Pulmonary artery endothelial cell (primary cell): ENCODE measurements at places on chromosomes 16 and 17. TPM values are rescaled to one million over a fixed set of nuclear protein-coding genes. Genes with fewer than 3 reads are reported as not detected.

DNA sequence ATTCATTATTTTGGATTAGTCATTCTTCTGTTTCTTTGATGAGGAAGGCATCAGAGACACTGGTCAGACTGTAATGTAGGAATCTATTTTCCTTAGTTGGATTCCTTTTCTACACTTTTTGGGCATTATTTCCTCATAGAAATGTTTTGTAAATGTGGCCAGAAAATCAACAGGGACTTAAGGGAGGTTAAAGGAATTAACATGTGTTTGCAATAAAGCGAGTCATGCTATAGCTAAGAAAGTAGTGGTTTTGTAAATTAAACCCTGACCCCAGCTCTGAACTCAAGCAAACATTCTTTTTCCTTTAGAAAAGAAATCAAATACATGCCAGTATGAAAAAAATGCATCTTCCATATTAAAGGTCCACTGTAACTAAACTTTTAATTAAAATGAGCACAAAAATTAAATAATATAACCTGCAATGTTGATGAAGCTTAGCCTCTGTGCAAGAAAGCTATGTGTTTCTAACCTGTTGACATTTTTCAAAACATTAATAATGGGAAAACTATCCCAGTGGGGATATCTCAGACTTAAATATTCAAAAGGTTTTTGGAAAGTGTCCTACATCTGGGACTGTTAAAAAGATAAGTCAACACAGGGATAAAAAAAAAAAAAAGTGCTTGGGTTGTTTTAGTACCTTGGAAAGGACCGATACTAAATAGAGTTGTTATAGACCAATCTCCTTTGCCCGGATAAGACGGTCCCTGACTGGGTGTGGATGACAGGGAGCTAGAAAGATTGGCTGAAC lies 428.0 kb downstream of the CA10 start:
- DNase-seq, result no peak

GRCh38 chr17:4948166-4948930 lies at the start of gene PFN1:
TSS of gene PFN1 (minus strand) at chr17:4948530. CDS start at chr17:4948394, 136 bp downstream.
- no peak for DNase-seq

DNA sequence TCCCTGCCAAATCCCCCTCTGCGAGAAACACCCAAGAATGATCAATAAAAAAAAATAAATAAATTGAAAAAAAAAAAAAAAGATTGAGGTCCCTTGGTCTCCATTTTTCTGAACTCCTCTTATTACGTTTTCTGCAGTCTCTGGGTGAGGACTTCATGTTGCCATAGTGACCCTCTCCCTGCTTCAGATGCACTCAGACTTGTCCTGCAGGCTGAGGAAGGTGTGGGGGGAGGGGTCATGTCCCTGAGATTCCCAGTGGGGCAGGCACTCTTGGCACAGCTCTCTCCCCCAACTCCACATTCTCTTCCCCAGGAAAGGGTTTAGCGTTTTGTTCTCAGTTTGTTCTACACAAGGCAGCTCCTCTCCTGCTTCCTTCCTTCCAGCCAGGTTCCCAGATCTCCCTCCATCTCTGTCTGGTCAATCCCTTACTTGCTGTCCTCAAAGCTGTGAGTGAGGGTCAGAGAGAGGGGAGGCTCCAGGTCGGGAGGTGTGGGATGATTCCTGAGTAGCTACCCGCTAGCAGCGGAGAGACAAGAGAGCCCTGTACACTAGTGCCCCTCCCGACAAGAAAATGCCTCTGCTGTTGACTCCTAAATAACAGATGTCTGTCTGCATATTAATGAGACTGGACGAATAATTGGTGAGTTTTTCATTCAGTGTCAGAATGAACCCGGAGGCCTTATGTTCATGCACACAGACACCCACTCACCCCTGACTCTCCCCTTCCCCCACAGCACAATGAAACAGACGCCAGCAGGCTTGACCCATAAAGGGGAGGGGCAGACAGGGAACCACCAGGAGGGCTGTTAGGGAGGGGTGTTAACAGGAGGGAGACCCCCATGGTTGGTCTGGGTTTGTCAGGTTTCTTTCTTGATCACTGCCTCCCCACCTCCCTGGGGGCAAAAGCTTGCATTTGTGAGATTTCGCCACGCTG lies 9.2 kb downstream of the RND2 start:
- DNase-seq, result no peak

DNA sequence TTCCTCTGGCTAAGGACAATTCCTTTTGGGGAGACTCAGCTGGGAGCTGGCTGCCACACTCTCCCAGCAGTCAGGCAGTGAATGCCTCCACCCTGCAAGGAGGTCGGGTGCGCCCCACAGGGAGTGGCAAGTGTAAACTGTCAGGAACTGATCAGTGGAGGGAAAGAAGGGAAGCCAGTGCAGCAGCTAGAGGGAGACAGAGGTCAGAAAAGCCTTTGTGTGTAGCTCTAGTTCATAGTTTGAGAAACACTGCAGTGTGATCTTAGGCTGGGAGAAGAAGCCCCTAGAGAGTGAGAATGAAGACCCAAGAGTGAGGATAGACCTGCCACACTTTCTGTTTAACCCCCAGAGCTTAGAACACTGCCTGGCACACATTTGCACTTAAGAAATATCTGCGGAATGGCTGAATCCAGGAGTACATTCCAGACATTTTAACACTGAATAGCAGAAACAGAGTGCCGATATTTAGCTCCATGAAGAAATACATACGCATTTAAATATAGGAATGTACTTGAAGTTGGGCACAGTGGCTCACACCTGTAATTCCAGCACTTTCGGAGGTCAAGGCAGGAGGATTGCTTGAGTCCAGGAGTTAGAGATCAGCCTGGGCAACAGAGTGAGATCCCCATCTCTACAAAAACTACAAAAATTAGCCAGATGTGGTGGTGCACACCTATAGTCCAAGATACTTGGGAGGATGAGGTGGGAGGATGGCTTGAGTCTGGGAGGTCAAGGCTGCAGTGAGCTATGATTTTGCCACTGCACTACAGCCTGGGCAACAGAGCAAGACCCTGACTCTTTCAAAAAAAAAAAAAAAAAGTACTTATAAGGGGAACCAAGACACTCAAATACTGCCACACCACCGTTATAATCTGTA lies 11.1 kb upstream of the SLC5A11 start:
- no peak for DNase-seq

HAS3 gene
- 1.1 and 4.1 TPM in 2 replicates for total RNA-seq

DNA sequence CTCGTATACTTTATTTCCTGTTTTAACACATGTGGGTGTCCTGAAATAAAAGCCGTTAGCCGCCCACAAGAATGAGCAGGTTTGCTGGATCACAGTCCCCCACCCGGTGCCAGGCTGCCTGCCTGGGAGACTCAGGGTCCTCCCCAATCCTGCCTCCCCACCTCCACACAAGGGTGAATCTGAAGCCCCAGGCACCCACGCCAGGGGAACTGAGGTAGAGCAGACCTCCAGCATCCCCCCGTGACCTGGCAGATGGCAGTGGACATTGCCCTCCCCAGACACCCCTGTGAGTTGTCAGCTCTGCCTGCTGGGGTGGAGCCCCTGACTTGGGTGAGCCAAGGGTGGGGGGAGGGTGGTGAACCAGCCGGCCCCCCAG lies 114.8 kb downstream of the METRNL start:
- DNase-seq, result no peak

DNA sequence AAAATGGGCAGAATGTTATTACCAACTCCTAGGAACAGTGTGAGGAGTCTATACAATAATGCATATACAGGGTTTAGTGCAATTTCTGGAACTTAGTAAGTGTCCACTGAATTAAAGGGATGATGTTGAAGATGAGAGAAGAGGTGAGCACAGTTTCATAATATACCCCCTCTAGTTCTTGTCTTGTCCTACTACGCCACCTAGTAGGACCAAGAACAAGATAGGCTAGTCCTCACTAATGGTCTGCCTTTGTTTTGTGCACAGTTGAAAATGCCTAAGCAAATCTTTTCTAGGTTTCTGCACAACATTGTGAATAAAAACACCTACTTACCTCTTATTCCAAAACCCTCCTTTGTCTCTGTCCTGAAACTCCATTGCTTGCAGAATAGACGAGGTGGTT lies 670.2 kb downstream of the CDH8 start:
- no peak for DNase-seq

GRCh38 chr17:58224315-58224714 lies 5.3 kb upstream of the MKS1 start:
- DNase-seq, result no peak

TERB1 gene
- total RNA-seq, result 0.07 TPM in 1 of 2 replicates, not detected in the other

- no peak for DNase-seq
These were observed 743.6 kb downstream of the KCNJ2 start for GRCh38 chr17:70912716-70913485.

C16orf74 gene
- total RNA-seq, result 32.4 and 40.8 TPM in 2 replicates

GRCh38 chr16:9906218-9906617 lies 276.0 kb downstream of the GRIN2A start:
- DNase-seq, result no peak

GRCh38 chr16:17571499-17572093 lies 100.8 kb upstream of the XYLT1 start:
- DNase-seq, result no peak

TP53TG3B gene
- total RNA-seq, result not detected in 2 replicates

GNG13 gene
- total RNA-seq, result not detected in 2 replicates

DNA sequence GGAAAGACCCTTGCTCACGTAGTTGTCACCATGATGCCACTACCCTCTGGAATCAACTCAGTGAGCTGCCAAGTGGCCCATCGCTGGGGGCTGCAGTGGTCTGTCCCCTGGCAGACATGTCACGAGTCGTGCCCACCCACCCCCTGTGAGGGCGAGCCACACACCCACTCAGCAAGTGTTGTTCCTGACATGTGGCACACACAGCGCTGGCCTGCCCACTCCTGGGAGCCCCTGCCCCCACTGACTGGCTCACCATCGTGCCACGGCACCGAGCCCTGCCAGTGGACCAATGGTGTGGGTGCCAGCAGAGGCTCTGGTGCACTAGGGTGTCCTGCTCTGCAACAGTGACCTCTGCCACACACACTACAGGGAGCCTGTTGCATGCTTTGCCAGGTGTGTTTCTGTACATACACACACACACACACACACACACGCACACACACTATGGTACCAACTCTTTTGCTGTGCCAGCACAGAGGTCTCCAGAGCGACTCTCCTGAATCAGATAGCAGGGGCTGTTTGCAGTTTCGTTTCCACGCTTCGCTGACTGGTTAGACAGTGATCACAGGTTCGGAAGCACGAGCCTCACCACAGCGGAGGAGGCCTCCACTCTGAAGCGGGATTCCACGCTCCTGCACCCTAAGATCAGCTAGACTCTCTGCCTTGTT lies 7.7 kb downstream of the RTN4RL1 start:
- no peak for DNase-seq

DPEP2 gene
- 0.42 TPM in 1 of 2 replicates, not detected in the other for total RNA-seq

CMTM2 gene
- not detected in 2 replicates for total RNA-seq

GRCh38 chr16:86491640-86492023 lies 18.7 kb upstream of the FOXF1 start:
- DNase-seq, result no peak

GALR2 gene
- total RNA-seq, result 0.07 TPM in 1 of 2 replicates, not detected in the other

MEOX1 gene
- total RNA-seq, result not detected in 2 replicates

C16orf92 gene
- not detected in 2 replicates for total RNA-seq

DNA sequence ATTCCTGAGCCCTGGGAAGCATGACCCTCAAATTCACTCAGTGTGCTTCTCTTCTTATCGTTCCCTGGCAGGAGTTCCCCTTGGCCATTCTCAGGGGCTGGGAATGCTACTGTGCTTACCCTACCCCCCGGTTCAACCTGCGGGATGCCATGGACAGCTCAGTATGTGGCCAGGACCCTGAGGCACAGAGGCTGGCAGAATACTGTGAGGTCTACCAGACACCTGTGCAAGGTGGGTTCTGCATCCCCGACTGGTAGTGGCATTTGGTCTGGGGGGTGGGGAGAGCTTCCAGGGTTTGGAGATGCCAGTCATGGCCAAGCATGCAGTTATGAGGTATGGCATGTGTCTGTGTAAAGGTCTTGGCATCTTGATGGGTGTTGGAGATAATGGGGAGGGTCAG lies 39.4 kb downstream of the WSCD1 start:
- no peak for DNase-seq

DNA sequence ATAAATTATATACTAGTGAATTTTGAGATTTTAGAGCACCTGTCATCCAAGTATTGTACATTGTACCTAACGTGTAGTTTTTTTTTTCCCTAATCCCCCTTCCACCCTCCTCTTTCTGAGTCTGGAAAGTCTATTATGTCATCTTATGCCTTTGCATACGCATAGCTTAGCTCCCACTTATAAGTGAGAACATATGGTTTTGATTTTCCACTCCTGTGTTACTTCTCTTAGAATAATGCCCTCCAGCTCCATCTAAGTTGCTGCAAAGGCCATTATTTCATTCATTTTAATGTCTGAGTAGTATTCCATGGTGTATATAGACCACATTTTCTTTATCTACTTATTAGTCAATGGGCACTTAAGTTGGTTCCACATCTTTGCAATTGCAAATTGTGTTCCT lies 177.0 kb upstream of the C16orf82 start:
- no peak for DNase-seq

DNA sequence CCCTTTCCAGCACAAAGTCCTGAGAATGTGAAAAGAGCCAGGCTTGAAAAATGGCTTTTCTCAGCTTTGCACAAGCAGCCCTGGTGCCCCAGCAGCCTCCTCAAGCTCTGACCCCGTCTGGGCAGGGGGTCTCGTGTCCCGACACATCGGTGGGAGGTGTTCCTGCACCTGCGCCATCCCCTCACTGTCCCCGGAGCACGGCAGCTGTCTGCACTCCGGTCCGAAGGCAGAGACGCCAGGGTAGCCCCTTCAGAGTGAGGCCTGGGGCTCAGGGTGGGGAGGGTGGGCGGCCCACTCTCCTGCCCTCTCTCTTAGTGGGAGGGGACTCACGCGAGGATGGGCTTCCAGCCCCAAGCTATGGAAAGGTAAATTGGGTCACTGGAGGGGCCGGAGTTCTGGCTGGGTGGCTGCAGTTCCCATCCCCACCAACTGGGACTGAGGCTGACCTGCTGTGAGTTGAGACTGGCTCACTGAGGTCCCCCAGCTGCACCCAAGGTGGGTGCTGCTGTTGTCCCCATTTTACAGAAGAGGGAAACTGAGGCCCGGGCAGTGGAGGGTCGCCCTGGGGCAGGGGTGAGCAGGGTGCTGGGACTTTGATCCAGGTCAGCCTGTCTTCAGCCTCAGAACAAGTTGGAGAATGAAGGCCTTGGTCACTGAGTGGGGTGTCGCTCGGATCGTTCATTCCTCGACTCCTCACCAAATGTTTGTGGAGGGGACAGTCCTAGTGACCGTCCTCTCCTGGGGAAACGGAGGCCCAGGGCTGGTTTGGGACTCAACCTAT lies 2.3 kb upstream of the BAIAP3 start:
- DNase-seq, result no peak

DNA sequence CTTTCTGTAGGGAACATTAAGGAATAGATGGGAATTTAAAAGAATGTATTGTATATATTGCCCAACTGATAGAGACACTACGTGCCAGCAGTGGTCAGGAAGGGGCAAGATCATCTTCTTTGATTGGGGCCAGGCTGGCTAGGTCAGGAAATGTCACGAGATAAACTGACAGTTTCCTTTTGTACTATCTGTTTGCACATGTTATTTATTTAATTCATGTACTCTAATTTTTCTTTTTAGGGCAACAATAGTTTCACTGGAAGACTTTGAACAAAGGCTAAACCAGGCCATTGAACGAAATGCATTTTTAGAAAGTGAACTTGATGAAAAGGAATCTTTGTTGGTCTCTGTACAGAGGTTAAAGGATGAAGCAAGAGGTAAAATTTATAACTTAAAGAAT lies 12.6 kb downstream of the NDEL1 start:
- DNase-seq, result no peak

KRT27 gene
- not detected in 2 replicates for total RNA-seq
